T47D (cell line): ENCODE measurements at places on chromosomes 7 and 10.

GRCh38 chr7:97844036-97844435 lies 28.2 kb downstream of the ASNS start:
- DNase-seq = peak; percentile 23

DNA sequence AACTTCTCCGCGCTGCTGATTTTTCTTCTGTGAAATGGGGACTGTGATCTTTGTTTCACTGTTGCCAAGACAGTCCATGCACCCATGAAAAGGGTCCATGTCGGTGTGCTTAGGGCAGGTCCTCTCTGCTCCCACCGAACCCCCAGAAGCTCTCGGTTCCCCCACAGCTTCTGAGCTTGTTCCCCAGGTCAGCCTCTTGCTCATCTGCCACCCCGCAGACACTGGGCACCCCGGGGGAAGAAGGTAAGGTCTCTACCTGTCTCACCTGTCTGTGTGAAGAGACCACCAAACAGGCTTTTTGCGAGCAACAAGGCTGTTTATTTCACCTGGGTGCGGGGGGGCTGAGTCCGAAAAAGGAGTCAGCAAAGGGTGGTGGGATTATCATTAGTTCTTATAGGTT lies 66.2 kb upstream of the NANOS1 start:
- DNase-seq = no peak

DNA sequence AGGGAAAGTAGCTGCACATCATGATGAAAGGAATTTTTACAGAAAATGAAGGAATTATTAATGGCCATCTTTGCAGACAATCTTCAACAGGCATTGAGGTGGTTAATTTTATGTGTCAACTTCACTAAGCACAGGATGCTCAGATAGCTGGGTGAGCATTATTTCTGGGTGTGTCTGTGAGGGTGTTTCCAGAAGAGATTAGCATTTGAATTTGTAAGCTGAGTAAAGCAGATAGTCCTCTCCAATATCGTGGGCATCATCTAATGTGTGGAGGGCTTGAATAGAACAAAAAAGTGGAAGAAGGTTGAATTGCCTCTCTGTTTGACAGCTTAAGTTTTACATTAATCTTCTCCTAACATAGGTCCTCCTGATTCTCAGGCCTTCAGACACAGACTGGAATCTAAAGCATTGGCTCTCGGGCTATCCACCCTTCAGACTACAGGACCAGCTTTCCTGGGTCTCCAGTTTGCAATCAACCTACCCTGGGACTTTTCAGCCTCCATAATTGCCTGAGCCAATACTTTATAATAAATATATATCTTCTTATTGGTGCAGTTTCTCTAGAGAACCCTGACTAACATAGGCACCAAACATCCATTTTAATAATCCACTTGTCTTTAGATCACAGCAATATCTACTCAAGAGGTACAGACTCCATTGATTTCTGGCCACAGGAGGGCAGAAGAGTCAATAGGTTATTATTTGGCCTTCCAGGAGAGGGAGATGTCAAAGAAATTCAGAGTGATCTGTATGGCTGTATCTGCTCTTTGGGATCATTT lies 10.5 kb upstream of the CRPPA start:
- peak; percentile 33 for DNase-seq

DNA sequence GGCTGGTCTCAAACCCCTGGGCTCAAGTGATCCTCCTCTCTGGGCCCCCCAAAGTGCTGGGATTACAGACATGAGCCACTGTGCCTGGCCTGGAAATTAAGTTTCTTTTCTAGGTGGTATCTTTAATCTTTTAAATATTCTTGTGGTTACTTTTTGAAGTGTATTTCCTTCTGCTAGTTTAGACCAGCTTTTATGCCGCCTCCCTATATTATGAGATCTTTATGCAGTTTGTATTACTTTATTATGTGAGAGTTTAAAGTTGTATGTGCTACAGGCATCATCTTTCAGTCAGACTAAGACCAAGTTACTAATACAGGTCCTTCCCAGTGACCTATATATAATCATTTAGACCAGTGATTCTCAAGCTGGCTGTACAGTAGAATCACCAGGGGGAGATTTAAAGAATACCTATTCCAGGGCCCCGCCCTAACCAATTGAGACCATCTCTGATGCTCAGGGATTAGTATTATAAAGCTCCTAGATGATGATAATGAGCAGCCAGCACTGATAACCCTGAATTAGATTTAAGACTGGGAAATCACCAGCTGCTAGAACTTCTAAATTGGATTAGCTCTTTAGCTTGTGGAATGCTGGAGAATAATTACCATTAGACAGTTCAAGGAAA lies 11.3 kb downstream of the INPP5F start:
- no peak for DNase-seq

DNA sequence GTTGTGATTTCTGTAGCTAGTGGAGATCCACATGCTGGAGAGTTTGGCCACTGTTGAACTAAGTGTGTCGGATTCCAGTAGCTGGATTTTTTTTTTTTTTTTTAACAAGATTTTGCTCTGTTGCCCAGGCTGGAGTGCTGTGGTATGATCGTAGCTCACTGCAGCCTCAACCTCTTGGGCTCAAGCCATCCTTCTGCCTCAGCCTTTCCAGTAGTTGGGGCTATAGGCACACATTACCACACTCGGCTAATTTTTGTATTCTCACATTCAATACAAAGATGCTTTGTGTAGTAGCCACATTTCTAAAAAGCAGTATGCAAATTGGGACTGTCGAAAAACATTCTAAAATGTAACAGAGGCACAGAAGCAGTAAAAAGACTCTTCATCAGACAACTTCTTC lies 63.5 kb downstream of the RABGEF1 start:
- DNase-seq = no peak

DNA sequence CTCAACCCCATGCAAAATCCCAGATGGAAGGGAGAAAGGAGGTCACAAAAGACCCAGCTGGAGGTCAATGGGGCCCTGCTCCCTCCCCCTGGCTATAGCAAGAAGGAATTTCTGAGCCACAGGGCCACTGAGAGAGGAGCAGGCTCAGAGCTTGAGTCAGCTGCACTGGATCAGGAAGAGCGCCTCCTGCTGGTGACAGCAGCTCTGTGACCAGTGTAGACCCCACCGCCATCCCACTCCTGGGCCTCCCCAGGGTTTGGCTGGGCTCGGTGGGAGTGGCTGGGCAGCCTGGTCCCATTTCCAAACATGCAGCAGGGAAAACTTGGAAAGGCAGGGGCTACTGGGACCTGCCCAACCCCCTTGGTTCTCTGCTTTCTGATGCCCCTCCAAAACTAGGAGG lies 31.5 kb upstream of the PRLHR start:
- DNase-seq = no peak

DNA sequence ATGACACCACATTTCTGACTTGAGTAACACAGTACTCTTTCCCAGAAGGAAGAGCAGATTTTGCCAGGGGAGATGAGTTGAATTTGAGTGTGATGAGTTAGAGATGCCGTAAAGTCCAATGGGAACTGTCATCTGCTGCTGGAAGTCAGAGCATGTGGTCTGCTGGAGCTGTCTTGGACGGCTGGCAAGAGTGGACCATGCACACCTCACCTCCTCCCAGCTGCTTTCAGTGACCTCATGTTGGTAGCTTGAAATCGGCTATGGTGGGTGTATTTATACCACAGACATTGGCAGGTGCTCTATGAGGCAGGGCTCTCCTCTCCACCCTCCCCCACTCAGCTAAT lies 82.3 kb downstream of the COL13A1 start:
- DNase-seq = no peak

GRCh38 chr7:31478721-31479120 lies 35.2 kb upstream of the ITPRID1 start:
- DNase-seq = no peak

DNA sequence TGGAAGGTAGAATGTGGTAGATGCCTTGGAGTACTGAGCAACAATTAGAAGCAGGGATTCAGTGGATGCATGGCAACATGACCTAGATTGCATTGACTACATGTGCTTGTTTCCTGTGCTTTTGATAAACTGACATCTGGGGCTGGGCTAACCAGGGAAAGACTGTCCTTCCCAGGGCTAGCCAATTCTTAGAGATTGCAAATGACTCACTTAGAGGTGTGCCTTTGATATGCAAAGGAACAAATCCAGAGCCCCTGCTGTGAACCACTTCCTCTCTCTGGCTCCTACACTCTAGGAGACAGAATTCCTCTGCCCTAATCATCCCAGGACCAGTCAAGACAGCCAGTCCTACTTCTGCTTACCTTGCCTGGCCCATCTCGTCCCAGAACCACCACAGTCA lies 651.5 kb downstream of the LRMDA start:
- DNase-seq = no peak

DNA sequence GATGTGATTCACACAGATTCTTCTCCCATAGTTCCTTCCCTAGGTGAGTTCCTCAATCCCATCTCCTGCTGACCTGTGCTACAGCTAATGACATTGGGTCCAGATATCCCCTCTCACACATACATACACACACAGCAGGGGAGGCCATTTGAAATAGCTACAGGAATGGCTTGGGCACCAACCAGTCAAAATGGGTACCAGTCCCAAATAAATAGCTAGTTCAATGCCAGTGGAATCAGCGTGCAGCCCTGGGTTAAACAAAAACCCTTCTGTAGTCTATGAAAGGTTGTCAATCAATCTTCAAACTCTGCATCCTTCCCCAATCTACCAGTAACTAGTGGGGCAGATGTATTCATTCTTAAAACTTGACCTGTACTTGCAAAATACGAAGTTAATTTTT lies 9.3 kb downstream of the PNLIPRP2 start:
- no peak for DNase-seq

GRCh38 chr10:14397066-14397465 lies 66.3 kb upstream of the FRMD4A start:
- no peak for DNase-seq

GRCh38 chr10:620417-620816 lies 69.1 kb downstream of the DIP2C start:
- DNase-seq = no peak

DNA sequence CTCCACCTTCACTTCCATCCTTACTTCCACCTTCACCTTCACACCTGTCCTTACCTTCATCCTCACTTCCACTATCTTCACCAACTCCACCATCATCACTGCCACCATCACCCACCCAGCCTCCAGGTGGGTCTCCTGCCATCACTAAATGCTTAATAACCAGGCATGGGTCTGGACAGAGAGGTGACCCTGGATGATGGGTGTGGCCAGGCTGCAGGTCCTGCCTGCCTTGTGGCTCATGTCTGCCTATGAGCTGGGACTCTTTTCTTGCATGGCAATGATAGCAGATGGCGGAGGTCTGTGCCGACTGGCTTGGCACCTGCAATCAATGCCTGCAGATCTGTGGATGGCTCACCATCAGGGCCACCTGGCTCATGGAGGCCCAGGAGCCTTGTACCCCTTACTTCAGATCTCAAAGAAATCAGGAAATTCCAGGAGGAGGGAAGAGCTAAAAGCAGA lies 60.1 kb upstream of the ELN start:
- DNase-seq = no peak
